CD8-positive, alpha-beta memory T cell (primary cell): ENCODE measurements at places on chromosomes 16 and 17. TPM values are rescaled to one million over a fixed set of nuclear protein-coding genes. Genes with fewer than 3 reads are reported as not detected.

DNA sequence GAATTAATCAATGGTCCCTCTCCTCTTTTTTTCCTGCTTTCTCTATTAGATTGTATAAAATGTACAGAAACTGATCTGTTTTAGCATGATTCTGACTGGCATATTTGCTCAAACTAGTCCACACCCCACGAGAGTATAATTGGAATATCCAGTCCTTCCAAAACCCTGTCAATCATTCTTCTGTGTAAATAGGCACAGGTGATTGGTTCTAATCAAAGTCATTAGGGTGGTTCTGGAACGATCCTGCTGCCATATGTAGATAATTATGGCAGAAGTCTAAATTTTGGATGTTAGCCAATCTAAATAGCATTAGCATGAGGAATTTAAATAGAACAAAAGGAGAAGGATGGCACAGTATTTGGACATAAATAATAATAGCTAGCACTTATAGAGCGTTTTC, 165.7 kb downstream of the SHISA6 start:
- H3K36me3 ChIP-seq: no peaks in the 10 kb centered on the region
- H3K27ac ChIP-seq: no peak overlapping the region
- no peaks in the 10 kb centered on the region for H3K4me1 ChIP-seq

- H3K27me3 ChIP-seq: peaks cover 7% of the 10 kb centered on the region
- H3K36me3 ChIP-seq: no peaks in the 10 kb centered on the region
- peaks cover 18% of the 10 kb centered on the region for H3K4me1 ChIP-seq
- peak overlapping the region; percentile 54 for H3K27ac ChIP-seq
- peak overlapping the region; percentile 68 for H3K4me3 ChIP-seq
Measured at GRCh38 chr17:50547736-50548083, 736 bp downstream of the SPATA20 start.

- peaks cover 25% of the 10 kb centered on the region for H3K4me1 ChIP-seq
- no peak overlapping the region for H3K27ac ChIP-seq
- peaks cover 4% of the 10 kb centered on the region for H3K27me3 ChIP-seq
Measured at GRCh38 chr17:39209317-39210092, 9.4 kb downstream of the RPL19 start.

DNA sequence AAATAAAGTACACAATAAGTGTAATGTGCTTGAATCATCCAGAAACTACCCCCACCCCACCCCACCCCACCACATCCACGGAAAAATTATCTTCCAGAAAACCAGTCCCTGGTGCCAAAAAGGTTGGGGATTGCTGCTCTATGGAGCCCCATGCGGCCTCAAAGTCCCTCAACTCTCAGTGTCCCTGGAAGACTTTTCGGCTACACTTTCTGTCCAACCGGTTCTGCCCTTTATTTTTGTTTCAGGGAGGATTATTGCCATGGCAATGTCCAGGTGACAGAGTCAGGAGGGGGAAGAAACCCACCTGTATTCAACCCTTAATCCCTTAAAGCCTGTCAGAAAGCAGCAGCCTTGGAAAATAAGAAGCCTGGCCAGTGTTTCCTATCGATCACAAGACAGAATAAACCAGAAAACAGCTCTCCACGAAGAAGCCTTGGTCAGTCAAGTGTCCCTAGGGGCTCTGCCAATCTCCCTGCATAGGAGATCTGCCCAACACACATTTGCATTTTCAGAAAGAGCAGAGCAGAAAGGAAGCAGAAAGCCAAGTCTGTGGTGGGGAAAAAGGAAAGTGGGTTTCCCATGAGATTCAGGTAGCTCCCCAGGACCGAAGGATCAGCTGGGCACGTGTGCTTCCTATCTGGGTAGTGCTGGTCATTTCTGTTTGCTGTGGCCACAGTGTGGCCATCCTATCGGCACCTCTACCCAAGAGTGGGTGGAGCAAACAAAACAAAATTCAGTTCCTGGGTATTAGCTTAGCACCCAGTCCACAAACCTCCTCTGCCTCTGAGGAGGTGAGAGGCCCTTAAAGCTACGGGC, 342.7 kb downstream of the SOX9 start:
- H3K27ac ChIP-seq: no peak overlapping the region
- no peaks in the 10 kb centered on the region for H3K36me3 ChIP-seq
- no peak overlapping the region for H3K4me3 ChIP-seq
- no peak for DNase-seq
- H3K4me1 ChIP-seq: no peaks in the 10 kb centered on the region

The ZSCAN10 gene
- not detected for polyA plus RNA-seq

The BEAN1 gene
- 0.09 TPM for polyA plus RNA-seq
